ENCODE measurements at places on chromosomes 11 and 22. TPM values are rescaled to one million over a fixed set of nuclear protein-coding genes. Genes with fewer than 3 reads are reported as not detected.

DNA sequence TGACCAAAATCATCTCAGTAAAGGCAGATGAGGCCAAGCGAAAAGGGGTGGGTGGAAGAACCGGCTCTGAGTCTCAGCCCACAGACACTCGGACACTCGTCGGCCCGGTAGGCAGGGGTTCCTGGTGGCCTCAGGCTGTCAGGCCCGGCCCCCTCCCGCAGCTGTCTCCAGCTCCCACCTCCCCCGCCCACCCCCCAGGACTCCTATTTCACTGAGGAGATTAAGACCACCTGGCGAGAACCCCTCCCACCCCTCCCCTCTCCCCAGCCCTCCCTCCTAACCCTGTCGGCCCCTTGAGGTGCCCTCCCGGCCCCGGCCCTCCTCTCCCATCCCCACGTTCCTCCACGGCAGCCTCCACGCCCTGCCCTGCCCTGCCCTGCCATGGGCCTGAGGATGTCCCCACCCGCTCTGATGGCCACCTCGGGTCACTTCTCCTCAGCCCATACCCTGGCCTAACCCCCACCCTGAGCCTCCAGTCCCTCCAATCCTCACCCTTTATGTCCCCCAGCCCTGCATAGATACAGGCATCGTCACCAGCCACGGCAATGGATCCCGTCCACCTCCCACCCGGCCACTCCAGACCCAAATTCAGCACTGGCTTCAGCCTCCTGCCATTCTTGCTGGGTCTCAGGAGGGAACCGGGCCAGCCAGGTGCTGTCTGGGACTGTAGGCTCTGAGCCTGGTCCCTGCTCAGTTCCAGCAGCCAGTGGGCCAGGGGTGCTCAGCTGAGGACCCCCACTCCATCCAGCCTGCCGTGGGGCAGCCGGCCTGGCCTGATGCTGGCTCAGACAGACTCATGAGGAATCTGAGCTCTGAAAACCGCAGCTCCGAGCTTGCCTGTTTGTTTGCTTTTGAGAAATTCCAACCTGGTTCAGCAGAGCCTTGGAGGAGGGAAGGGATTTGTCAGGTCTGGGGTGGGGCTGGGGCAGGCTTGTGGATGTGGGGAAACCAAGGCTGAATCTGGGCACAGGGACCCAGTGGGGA lies 9.8 kb upstream of the TBX1 start:
- no peak for DNase-seq

- no peak for DNase-seq
These were observed 9.4 kb upstream of the PMM1 start for GRCh38 chr22:41598891-41599635.

DNA sequence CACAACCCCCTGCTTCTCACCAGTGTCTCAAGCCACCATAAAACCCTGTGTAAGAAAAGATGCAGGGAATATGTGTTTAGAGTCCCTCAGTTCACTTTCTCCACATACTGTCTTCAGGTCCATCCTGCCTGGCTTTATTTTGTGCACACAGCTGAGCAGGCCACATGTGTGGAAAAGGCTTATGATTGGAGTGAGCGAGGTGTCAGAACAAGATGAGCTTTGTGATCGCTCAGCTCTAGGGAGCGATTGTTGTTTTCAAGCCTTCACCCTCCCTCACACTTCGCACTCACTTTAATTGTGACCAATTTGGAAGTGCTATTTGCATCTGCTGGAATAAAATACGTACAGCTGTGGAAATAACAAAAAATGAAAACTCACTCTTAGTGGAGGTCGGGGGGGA lies 931.1 kb upstream of the TENM4 start:
- DNase-seq: no peak

Gene TSGA10IP
- polyA plus RNA-seq: not detected

Gene SCGB1C1
- not detected for polyA plus RNA-seq

DNA sequence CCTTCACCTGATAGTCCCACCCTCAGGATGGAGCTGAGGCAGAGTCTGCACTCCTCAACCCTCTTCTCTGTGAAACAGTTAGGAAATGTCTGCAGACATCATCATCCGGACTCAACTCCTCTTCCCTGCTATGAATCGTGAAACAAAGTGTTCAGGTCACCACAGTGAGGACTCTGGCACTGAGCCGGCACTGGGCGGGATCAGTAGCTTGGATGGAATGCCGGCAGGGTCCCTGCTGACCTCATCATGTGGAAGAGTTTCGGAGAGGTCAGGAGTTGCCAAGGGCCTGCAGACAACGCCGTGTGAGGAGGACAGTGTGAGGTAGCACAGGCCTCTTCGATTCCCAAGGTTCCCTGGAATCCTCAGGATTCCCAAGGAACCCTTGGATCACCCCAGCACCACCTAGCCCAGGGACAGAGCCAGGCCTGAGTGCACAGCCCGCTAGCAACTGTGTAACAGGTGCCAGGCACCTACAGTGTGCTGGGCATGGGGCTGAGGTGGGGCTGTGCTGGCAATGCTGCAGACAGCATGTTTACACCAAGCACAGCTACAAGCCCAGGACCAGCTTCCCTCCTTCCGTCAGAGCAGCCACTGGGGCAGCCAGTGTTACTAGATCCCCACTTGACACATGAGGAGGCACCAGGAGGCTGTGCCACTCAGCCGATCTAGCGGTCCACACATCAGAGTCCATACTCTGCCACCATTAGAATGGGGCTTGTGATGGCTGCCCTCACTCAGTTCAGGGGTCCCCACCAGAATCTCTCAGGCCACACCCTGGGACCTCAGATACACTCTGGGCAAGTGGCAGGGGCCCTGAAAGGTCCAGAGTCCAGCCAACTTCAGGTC lies 693 bp upstream of the LINC01488 start:
- DNase-seq: no peak

Gene MPEG1
- 0.14 TPM for polyA plus RNA-seq

Gene KCNQ1OT1
- 0.10 TPM for polyA plus RNA-seq

Gene MMP13
- polyA plus RNA-seq: not detected

DNA sequence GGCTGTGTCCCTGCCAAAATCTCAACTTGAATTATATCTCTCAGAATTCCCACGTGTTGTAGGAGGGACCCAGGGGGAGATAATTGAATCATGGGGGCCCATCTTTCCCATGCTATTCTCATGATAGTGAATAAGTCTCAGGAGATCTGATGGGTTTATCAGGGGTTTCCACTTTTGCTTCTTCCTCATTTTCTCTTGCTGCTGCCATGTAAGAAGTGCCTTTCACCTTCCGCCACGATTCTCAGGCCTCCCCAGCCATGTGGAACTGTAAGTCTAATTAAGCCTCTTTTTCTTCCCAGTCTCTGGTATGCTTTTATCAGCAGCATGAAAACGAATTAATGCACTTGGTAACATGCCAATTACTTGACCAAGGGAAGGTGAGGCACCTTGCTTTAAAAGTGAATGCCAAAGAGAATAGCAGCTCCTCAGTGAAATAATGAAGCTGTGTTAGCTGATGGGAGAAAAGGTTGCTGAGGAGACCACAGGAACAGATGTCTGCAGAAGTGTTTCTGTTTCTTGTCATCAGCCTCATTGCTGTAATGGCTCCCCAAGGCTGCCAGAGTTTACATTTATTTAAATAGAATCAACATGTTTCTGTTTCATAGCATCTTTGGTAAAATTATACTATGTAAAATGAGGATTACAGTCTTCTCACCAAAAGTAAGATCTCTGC lies 89.0 kb upstream of the CD44 start:
- no peak for DNase-seq

- DNase-seq: no peak
These were observed 13.6 kb upstream of the OR5AS1 start for GRCh38 chr11:56013805-56014204.

DNA sequence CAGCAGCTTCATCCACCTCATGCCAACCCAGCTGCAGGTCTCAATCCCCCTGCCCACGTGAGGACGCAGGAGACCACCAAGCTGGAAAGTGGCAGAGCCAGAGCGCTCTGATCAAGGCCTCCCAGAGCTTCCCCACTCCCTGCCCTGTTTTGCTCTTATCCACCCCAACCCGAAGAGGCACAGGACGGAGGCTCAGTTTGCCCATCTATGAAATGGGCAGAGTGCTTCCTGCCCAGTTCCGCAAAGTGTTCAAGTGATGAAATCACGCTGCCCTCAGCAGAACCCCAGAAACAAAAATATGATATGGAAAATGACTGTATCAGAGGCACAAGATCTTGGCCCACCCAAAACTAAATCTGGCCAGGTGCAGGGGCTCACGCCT lies 7.9 kb downstream of the LGALS2 start:
- DNase-seq: no peak

DNA sequence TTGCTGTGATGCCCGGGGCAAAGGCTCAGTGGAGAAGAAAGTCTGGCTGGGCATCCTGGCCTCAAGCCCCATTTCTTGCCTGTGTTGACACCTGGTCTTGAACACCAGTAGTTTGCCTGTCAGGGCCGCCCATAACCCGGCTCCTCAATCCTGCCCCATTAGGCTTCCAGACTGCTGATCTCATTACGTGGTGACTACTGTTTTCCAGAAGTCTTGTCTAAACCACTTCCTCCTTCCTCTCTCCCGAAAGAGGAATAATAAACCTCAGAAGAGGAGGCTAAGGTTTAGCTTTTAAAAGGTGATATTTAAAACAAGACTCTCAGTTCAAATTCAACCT lies 97.7 kb downstream of the CD44 start:
- no peak for DNase-seq

- DNase-seq: no peak
These were observed 95.0 kb downstream of the AMOTL1 start for GRCh38 chr11:94862926-94863880.

Gene ANO5
- not detected for polyA plus RNA-seq

- DNase-seq: no peak
These were observed 18.0 kb upstream of the CHST1 start for GRCh38 chr11:45683271-45684058.

Measured in CD4-positive, alpha-beta memory T cell (primary cell).